ENCODE measurements at places on chromosomes 5 and 9. TPM values are rescaled to one million over a fixed set of nuclear protein-coding genes. Genes with fewer than 3 reads are reported as not detected.

DNA sequence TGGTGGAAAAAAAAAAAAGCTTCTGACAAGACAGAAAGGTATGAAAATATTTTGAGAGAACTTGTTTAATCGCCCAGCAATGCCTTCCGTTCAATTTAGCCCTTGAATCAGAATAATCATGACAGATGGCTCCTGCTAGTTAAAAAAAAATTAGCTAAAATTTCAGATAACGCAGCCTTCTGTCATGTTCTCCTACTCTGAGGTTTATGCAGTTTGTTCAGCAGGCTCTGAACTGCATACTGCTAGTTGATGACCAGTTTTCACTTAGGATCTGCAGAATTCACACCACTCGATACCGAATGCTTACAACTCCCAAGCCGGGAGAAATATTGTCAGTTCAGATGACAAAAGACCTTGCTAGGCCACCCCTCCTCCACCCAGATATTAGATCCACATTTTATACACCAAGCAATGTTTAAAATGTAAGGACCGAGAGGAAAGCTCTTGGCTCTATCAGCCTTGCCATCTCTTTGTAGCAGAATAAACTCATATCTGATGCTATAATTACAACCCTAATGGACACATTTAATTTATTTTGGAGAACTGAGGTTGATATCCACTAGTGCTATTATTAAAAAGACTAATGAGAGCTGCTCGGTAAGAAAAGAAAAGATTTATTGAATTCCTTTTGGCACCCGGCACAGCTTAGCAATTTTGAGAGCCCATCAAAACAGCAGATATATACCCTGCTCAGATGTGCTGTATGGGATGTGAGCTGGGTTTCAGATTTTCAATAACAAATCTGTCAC is 322.8 kb downstream of the GLIS3 start:
- no peaks in the 10 kb centered on the region for H3K36me3 ChIP-seq
- no peak for DNase-seq
- no peaks in the 10 kb centered on the region for H3K4me1 ChIP-seq

GRCh38 chr9:108423433-108423832 is 432.4 kb downstream of the ACTL7B start:
- H3K4me1 ChIP-seq: no peaks in the 10 kb centered on the region
- no peaks in the 10 kb centered on the region for H3K36me3 ChIP-seq
- no peaks in the 10 kb centered on the region for H3K27me3 ChIP-seq
- no peak for DNase-seq
- H3K4me3 ChIP-seq: no peak overlapping the region

- no peak overlapping the region for H3K27ac ChIP-seq
- no peak overlapping the region for H3K4me3 ChIP-seq
- no peak for DNase-seq
- H3K4me1 ChIP-seq: no peaks in the 10 kb centered on the region
Observed at GRCh38 chr5:172931001-172931536, 28.2 kb upstream of the RPL26L1 start.

DNA sequence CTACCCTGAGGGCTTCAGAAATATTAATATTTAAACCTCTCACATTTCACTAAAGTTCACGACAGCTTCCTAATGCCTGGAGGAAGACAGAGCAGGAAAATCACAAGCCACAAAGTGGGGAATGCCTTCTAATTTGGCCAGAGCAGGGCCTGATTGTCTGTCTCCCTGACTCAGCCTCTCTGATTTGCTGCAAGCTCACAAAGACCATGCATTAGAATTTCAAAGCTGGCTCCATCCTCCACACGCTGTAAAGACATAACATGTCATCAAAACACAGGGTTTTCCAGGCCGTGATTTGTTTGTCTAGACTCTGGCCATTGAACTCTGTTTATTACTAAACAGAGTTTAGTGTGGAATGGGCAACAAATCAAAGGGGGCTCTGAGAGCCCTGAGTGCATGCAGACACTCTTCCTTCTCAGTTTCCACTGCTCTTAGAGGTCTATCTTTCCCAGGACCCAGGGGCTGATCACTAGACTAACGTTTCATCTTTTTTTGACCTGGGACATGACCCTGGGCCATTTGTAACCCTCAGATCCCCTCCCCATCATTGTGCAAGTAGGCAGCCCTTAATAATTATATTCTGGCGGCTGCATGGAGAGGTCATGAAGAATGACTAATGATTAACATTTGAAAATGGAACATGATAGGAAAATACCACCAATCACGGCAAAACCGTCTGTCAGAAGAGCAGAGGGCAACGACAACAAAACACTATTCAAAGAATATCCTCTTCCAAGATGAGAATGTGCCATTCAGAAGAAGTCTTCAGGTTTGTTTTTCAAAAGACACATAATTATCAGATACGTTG is 140.2 kb downstream of the ENC1 start:
- no peaks in the 10 kb centered on the region for H3K36me3 ChIP-seq
- no peak overlapping the region for H3K4me3 ChIP-seq
- no peak overlapping the region for H3K27ac ChIP-seq

- no peaks in the 10 kb centered on the region for H3K4me1 ChIP-seq
- DNase-seq: no peak
- H3K27me3 ChIP-seq: no peaks in the 10 kb centered on the region
- no peak overlapping the region for H3K27ac ChIP-seq
- H3K4me3 ChIP-seq: no peak overlapping the region
- H3K36me3 ChIP-seq: no peaks in the 10 kb centered on the region
Observed at GRCh38 chr5:107783551-107783950, 112.8 kb upstream of the EFNA5 start.

The RANBP6 gene
- total RNA-seq: 19.0 TPM

The CSF1R gene
- 1.8 TPM for total RNA-seq

The TMC1 gene
- total RNA-seq: not detected

The SLC45A2 gene
- not detected for total RNA-seq

The PLAC8L1 gene
- 0.36 TPM for total RNA-seq

All from activated naive CD4-positive, alpha-beta T cell treated with anti-CD3 and anti-CD28 coated beads for 36 hours (primary cell).